ENCODE measurements at places on chromosomes 3 and 15.

DNA sequence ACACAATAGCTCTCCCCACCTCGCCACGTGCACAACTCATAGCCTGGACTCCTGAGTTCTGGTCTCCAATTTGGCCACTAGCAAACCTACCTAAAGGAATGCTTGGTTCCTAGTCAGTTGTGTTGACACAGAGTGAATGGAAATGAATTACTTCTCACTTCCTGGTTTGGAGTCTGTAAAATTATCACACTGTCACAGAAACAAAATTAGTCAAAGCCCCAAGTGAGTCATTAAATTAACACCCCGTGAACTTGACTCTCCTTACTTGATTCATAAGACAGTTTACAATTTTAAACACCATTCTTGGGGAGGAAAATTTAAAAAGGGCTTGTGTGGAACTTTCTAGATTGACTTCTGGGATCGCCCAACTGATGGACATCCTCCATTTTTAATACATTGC, 276.2 kb upstream of the CTNNB1 start:
- DNase-seq, result no peak

- DNase-seq, result no peak
Measured at GRCh38 chr3:17355591-17355990, 386.8 kb downstream of the TBC1D5 start.

- no peak for DNase-seq
Measured at GRCh38 chr3:48472673-48472922, 26.1 kb downstream of the ATRIP start.

GRCh38 chr3:188166441-188166840, 12.5 kb downstream of the LPP start:
- no peak for DNase-seq

- no peak for DNase-seq
Measured at GRCh38 chr3:73745526-73746191, 120.9 kb upstream of the PDZRN3 start.

DNA sequence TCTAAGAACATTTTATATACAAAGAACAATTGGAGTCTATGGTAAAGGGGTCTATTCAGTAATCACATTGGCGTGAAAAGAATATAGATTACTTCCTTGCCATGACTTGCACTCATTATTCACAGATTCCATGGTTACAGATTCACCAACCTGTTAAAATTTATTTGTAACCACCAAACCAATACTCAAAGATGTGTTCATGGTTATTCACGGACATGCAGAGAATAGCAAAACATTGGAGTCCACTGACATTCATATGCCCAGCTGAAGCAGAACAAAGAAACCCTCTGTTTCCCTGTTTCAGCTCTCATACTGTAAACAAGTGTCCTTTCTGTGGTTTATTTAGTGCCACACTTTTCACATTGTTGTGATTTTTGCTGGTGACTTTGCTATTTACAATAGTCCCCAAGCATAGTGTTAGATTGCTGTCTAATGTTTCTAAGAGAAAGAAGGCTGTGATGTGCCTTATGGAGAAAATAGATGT, 185.8 kb upstream of the TTC14 start:
- no peak for DNase-seq

- no peak for DNase-seq
Measured at GRCh38 chr3:25143356-25144025, 284.6 kb upstream of the RARB start.

DNA sequence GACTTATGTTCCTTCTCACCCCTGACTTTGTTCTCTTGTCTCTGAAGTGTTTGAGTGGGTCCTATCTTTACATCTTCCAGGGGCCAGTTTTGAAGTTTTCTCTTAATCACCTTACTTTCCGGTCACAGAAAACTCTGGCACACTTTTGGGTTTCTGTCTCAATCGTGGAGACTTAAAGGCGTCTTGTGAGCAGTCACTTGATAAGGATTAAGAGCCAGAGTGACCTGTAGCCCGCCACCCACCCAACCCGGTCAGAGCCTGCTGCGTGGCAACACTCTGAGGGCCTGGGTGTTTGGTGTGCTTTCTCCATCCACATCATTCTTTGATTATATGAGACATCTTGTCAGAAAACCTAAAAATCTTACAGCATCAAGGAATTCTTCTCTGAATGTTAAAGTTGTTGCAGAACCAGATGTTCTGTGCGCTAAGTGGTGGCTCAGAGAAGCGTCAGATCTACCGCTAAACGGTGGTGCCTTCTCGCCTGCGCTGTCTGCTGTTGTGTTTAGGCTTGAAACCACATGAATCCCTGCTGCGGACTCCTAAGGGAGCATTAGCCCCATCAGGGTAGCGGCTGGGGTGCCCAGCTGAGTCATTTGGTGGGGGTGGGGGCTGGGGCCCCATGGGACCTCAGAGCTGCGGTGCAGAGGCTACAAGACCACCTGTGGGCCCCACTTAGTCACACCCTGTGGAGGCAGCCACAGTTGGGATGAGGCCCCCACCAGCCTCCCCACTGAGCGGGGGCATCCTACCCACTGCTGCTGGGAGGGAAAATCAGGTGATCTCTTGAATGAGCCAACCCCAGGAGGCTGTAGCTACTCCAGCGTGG, 158.7 kb upstream of the BHLHE40 start:
- DNase-seq, result no peak

DNA sequence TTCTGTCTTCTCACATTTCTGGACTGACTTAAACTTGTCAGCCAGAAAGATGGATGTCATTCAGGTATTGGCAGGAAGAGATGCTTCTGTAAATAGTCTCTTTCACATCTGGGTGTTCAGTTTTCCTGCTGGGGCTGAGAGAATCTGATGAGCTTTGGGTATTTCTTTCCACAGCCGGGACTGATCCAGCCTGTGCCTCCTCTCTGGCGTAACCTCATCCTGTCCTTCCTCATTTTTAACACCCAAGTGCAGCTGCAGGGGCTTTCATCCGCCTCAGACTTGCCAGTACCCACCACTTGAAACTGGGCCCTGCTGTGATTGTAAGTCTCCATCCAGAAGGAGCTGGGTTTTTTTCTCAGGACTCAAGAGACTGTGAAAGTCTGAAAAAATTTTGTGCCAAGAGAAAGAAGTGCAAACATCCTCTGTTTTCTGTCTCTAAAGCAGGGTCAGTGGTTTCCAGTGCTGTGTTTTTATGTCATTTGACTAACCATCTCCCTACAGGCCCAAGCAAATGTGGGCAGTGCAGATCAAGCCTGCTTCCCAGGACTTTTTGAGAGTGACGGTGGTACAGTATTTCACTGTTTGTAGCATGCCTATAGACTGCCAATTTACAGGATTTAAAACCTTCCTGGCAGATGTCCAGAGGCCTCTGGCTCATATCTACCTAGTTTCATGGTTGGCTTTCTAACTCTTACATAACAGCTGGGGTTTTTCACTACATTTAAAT, 342.7 kb downstream of the PTPRG start:
- DNase-seq, result peak; percentile 76

DNA sequence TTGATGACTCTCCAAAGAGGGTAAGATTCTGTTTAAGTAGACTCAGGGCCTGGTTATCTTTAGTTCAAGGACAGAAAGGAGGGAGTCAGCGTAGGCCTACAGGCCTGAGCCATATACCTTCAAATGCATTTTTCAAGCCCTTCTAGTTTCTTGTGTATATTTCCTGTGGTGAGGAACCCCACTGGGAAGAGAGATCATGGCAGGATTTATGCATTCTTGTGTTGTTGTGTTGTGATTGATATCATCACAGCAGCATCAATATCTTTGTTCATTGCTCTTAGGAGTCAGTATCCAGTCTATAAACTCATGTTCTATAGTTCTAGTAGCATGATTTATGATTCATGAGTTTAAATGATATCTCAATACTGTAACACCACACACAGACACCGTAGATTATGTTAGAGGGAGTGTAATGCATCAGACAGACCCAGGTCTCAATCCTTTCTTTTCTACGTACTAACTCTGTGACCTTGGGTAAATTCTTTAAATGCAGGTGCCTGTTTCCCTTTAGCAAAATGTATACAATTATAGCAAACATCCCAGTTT, 427.5 kb downstream of the PDCD6IP start:
- no peak for DNase-seq

DNA sequence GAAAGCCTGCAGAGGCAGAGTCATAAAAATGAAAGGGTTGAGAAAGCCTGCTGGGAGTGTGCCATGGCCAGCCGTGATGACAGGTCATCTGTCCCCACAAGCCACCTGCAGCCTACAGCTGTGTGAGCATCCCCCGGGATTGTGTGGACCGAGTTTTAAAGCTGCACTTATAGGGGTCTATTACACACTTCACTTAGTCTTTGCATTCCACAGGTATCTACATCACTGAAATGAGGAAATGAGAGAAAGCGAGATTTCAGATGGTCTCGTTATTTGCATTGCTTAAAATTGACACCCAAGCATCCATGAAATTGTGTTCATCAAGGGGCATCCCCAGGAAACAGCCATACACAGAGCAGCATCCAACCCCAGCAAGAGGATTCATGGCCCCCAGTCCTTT, 137.6 kb upstream of the TRIM42 start:
- peak; percentile 43 for DNase-seq

- no peak for DNase-seq
Measured at GRCh38 chr15:100430411-100430810, 88.6 kb upstream of the ADAMTS17 start.

DNA sequence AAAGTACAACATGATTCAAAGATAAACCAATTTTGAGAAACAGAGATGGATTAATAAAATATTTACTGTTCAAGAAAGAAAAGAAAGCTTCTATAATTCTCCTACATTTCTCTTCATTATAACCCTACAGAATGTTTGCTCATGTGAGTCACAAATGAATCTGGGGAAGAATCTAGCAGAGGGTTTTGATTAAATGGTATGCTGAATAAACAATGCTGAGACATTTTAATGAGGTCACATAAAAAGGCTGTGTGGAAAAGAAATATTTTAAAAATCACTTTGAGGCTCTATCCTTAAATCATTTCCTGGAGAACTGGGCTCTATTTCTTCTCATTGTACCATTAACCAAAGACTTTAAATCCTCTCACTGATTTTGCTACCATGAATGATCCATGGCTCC, 727.7 kb downstream of the NTRK3 start:
- no peak for DNase-seq

DNA sequence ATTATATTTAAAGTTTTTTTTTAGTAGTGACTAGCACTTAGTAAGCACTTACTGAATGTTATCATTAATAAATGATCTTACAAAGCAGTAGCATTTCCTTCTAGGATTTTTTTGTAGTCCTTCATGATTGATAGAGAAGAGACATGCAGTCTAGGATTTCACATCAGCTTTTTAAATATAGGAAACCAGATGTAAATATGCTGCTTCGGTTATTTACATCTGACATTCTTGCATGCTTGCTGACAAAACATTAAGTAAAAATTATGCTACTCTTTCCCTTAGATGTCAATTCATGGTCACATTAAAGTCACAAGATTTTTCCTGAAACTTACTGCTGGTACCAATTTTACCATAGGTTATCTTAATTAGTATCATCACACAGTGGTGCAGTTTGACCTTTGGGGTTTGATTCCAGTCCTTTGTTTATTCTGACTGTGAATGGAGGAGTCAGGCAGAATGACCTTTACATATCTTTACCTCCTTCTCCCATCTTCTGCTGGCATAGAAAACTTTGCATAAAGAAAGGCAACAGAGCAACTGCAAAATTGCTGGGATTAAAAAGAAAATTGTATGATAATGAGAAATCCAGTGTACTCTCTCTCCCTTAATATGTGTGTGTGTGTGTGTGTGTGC, 286.5 kb downstream of the LPP start:
- no peak for DNase-seq

GRCh38 chr3:42001777-42002176, 39.9 kb upstream of the ULK4 start:
- DNase-seq, result no peak

DNA sequence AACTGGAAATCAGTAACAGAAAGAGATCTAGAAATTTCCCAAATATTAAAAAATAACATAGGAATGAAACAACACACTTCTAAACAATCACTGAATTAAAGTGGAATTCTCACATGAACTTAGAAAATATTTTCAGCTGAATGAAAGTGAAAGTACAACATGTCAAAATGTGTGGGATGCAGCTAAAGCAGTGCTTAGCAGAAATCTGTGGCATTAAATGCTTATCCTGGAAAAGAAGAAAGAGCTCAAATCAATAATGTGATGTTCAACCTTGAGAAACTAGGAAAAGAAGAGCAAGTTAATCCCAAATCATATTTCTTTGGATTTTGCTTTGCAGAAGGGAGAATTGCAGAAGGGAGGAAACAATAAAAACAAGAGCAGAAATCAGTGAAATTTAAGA, 98.2 kb upstream of the NR2E3 start:
- DNase-seq, result no peak

DNA sequence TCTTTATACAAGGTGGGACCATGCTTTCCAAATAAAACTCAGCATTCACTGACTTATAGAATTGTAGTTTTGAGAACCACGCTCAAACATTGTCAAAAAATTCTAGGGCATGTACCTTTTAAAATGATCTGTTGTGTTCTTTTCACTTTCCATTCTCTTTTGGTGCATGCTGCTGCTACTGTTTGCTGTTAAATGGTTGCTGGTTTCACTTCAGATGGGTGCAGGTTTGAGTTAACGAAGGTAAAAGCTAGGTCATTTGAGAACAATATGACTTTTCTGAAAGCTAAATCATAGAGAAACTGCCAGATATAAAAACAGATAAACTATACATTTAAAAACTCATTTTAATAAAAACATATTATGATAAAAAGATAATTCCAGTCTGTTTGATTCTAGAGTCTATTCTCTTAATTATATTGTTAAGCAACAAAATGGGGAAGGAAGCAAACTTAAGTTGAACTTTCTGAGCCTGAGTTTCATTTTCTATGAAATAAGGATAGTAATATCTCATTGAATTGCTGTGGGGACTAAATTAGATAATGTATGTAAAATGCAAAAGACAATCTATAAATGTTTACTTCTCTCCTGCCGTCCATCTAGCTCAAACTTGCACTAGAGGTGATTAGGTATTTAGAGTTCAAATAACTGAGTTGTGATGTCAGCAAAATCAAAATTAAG, 82.4 kb downstream of the OXSM start:
- no peak for DNase-seq

GRCh38 chr15:34644851-34645250, 61.4 kb upstream of the GOLGA8B start:
- no peak for DNase-seq

DNA sequence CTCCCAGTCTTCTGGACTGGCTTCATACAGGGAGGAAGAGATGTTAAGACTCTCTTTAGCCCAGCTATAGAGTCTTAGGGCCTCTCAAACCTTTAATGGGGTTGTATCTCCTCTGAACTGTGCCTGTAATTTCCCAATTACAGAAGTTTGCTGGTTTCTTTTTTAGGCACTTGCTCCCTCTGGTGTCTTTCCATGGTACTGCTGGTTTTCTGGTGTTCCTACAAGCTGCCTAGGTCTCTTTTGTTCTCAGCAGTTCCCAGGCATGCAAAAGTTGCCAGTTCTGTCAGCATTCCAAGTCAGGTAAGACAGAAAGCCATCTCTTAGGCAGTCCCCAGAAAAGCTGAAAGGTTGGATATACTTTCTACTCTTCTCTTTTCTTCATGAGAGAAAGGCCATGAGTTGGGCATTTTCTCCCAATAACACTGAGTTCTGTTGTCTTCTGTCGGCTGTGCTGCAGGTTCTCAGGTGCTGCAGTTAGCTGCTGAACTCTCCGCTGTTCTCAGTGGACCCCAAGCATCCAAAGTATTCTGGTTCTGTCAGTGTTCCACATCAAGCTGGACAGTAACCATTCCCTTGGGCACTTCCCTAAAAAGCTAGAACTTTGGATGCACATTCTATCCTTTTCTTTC, 54.4 kb upstream of the EHHADH start:
- DNase-seq, result no peak
